Activated gamma-delta T cell treated with Interleukin-2 at 50 U/mL for 16 hours (primary cell): ENCODE measurements at places on chromosomes 5 and 9.

DNA sequence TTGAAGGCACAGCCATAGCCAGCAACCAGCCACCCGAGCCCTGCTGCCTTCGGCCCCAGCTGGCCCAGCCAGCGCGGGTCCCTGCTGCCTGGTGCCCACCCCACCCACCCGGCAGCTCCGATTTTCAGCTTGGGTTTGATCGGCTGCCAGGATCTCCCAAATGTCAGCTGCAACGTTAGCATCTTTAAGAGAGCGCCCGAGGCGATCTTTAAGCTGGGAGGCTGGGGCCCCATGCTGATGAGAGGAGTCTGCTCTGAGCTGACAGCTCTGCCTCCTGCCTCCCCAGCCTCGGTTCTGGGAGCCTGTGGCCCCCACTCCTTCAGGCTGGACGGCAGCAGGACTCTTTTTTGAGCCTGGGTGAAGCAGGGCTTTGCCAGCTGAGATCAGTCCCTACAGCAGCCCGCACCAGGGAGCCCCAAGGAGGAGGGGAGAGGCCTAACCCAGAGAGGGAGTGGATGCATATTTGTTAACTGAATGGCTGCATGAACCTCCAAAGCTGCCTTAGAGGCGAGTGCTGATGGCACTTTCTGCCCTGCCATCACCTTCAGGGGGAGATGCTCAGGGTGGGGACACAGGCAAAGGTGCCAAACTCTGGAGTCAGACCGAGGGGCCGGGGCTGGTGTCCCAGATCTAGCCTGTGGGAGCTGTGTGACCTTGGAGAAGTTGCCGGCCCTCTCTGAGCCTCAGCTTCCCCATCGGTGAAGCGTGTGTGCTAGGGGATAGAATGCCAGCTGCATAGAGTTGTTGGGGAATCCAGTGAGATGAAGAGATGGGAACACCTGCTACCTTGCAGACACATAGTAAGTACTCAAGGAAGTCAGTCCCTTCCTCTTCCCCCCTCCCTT lies 165.5 kb downstream of the C9orf50 start:
- DNase-seq, result no peak

- DNase-seq, result no peak
These were observed 165.8 kb downstream of the SEMA5A start for GRCh38 chr5:9380109-9380508.

GRCh38 chr5:99866740-99867139 lies 668.4 kb upstream of the FAM174A start:
- DNase-seq, result no peak

DNA sequence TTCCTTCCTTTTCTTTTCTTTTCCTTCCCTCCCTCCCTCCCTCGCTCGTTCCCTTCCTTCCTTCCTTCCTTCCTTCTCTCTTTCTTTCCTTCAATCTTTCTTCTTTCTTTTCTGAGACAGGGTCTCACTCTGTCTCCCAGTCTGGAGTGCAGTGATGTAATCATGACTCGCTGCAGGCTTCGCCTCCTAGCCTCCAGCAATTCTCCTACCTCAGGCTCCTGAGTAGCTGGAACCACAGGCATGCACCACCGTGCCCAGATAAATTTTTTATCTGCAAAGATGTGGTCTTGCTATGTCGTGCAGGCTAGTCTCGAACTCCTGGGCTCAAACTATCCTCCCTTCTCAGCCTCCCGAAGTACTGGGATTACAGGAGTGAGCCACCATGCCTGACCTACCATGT lies 81.4 kb downstream of the SPATA31C2 start:
- no peak for DNase-seq

GRCh38 chr5:18078157-18078556 lies 443.9 kb downstream of the TAF11L14 start:
- no peak for DNase-seq

DNA sequence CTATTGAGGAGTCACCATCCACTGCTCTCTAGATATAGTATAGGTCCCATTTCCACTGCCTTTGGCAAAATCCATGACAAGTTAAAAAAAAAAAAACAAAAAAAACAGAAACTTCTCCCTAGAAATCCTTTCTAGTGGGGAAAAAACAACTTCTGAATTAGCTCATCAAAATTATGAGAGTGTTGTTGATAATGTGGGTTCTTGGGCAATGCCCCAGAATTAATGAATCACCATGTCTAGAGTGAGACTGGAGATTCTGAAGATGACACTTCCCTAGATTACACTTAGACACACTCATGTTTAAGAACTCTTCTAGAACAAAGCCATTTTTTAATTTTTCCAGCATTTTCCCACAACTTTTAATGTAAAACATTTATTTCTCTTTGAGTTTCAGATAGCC lies 728.0 kb upstream of the C9orf72 start:
- DNase-seq, result no peak

DNA sequence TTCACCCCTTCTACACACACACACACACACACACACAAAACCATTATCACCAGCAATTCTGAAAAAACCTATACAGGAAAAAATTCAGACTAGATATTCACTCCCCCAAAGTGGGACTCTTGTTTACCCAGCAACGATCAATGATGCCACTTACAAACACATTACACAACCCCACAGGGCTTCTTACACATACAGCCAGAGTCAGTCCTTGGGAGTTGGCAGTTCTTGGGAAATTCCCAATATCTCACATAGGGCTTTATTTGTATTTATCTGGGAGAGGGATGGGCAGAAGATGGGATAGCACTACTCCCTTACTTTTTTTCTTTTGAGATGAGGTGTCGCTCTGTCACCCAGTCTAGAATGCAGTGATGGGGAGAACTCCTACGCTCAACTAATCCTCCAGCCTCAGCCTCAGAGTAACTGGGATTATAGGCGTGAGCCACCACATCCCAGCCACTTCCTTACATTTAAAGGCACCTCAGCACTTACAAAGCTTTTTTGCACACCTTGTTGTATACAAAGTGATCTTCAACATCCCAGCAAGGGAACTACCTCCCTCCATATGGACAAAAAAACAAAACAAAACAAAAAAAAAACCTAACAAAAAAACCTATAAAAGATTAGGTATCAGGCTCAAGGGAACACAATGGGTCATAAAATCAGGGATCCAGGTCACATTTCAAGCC lies 168.4 kb downstream of the TSSK1B start:
- no peak for DNase-seq

DNA sequence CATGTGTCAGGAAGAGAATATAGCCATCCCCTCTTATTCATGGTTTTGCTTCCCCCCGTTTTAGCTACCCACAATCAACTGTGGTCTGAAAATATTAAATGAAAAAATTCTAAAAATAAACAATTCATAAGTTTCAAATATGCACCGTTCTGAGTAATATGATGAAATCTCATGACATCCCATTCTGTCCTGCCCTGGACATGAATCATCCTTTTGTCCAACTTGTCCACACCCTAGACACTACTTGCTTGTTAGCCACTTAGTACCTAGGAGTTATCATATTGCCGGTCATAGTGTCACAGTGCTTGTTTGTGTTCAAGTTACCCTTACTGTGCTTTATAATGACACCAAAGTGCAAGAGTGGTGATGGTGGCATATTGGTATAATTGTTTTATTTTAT lies 113.5 kb downstream of the CAAP1 start:
- DNase-seq, result no peak

- no peak for DNase-seq
These were observed 16.7 kb upstream of the HSPB3 start for GRCh38 chr5:54438620-54439389.

DNA sequence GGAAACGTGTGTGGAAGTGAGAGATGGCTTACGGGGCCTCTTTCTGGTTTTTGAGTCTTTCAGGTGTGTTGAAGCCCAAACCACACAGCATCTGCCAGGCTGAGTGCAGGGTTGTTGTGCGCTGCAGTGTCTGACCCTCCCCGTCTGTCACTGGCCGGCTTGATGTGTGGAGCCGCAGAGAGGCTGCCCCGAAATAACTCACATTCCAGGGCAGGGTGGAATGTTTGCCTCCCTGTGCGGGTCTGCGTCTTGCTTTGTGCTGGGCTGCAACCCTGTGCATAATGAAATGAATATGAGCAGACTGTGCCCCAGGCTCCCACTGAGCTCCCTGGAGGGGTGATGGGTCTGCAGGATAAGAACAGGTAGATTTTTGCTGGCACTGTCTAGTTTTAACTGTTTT lies 9.9 kb upstream of the PLEKHG4B start:
- DNase-seq, result no peak

GRCh38 chr9:23526806-23527205 lies 299.2 kb downstream of the ELAVL2 start:
- no peak for DNase-seq

DNA sequence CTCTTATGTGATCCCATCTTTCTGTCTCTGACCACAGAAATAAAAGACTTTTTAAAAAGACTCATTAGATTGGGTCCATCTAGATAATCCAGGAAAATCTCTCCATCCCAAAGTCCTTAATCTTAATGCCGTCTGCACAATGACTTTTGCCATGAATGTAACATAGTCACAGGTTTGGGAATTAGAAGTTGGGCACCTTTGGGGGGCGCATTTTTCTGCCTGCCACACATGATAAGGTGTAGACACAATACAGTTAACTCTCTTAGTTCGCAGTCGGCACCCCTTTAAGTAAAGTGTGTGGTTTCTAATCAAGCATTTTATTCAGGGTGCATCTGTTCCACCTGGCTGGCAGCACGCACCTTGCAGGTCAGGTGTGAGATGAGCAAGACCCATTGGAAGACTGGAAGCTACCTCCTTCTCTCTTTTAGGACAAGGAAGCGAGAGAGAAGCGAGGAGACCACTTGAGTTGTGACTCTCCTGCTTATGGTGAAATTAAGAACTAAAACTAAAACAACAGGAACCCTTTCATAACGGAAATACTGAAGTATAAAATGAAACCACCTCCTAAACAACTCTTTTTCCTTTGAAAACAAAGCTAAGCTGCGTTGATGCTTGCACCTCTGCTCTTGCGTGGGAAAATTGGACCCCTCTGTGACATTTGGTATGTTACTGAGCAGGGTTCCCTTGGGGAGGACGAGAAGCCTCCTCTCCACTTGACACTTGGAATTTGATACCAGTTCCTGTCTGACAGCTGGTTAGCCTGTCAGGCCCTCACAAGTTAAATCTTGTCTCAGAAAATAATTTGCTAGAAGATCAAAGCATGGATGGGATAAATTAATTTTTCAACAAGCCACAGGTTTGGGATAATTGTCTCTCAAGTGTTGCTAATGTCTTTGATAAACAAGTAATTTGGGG lies 304.6 kb upstream of the DMRT1 start:
- no peak for DNase-seq

DNA sequence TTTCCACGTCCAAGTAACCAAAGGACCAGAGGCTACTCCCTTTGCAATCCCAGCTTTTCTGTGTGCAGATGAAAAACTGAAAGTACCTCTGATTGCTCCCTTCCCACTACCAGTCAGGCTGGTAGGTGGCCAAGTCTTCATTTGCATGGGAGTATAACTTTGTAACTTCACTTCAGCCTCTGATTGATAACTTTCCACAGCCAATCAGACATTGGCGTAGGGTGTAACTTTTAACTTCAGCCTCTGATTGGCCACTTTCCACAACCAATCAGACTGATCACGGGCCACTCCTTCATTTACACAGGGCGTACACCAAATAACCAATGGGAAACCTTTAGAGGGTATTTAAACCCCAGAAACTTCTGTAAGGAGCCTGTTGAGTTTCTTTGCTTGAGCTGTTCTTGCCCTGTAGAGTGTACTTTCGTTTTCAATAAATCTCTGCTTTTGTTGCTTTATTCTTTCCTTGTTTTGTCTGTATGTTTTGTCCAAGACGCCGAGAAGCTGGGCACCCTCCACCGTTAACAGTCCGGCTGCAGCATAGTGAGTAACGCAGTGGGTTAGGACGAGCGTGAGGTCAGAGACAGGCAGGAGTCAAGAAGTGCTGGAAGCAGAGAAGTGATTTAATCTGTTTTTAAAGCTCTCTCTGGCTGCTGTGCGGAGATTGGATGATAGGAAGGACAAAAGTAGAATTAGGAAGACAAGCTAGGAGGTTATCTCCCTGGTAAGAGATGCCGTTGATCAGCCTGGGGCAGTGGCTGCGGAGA lies 3.5 kb upstream of the EXOSC2 start:
- DNase-seq, result no peak

DNA sequence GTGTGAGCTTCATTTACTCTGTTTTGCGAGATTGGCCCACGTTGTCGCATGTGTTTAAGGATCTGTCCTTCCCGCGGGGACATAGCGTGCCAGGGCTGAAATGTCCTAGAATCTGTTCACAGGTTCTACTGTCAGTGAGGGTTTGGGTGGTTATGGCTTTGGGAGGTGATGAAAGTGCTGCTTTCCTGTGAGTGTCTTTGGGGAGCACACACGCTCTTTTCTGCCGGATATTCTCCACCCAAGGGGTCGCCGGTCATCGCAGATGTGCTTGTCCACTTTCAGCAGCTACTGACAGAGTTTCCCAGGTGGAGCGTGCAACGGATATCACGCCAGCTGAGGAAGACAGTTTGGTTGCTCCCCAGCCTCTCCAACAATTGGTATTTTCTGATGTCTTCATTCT lies 32.1 kb downstream of the PROP1 start:
- DNase-seq, result no peak

DNA sequence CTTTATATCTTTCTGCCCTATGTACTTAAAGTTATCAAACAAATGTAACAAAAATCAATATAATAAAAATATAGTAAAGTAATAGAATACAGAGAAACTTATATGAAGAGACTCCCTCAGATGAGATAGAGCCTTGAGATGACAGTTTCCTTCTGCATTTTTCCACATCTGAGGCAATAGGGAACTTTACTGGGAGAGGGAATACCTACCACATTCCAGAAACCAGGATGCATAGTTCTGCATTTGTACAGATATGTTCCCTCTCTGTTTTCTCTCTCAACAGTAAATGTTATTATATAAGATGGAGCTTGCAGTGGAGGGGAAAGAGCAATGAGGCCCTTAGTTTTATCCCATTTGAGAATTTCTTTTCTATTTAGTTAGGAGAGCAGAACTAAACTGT lies 109.6 kb upstream of the KCNN2 start:
- no peak for DNase-seq

- no peak for DNase-seq
These were observed 45.7 kb upstream of the FAM170A start for GRCh38 chr5:119583684-119584083.

DNA sequence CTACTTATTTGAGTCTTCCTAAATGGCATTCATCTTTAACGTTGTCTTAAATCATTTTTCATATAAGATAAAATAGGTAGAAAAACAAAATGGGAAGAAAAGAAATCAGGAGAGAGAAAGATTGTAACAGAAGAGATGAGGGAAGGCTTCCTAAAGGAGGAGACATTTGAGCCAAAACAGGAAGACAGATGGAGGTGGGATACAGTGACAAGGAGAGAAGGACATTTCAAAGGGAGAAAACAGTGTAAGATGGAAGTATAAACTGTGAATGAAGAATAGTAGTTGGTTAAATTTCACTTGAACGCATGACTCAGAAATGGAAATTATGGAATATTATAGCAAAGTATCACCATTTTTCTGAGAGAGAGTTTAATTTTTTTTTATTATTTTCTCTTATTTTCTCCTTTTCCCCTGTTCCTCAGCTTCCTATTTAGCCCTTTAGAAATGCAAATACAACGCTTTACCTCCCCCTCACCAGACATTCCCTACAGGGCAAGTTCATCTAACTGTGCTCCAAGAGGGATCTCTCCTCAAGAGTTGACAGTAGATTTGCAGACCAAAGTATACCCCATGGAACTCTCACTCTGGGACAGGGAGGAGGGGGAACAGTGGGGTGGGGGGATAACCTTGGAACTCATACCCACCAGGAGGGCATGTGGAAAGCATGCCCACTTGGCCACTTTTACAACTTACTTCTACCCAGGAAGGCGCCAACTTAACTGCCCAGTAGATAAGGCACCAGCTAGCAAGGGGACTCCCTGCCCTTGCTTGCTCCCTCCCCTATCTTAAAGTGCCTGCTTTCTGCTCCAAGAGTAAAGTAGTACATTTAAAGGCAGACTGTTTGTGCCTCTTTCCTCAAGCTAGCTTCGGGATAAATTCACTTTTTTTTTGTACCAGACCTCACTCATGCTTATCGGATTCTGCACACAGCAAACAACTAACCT lies 304.7 kb upstream of the POU5F2 start:
- no peak for DNase-seq

- no peak for DNase-seq
These were observed 198.5 kb upstream of the FBN2 start for GRCh38 chr5:128736553-128736952.
